ENCODE measurements at places on chromosomes 6 and 20.

- no peak for DNase-seq
These were observed 149.4 kb upstream of the BMP2 start for GRCh38 chr20:6618051-6618450.

DNA sequence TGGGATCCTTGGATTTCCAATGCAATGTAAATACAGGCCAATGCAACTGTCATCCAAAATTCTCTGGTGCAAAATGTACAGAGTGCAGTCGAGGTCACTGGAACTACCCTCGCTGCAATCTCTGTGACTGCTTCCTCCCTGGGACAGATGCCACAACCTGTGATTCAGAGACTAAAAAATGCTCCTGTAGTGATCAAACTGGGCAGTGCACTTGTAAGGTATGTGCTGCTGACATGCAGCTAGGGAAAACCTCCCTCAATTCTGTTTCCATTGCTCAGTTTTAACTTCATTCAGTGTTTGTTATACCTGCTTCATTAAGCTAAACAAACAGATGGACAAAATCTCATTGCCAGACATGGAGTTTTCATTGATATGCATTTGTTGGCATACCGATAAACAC is 397.1 kb downstream of the ARHGAP18 start:
- DNase-seq, result no peak

GRCh38 chr20:48047447-48047846 is 262.2 kb upstream of the SULF2 start:
- no peak for DNase-seq

DNA sequence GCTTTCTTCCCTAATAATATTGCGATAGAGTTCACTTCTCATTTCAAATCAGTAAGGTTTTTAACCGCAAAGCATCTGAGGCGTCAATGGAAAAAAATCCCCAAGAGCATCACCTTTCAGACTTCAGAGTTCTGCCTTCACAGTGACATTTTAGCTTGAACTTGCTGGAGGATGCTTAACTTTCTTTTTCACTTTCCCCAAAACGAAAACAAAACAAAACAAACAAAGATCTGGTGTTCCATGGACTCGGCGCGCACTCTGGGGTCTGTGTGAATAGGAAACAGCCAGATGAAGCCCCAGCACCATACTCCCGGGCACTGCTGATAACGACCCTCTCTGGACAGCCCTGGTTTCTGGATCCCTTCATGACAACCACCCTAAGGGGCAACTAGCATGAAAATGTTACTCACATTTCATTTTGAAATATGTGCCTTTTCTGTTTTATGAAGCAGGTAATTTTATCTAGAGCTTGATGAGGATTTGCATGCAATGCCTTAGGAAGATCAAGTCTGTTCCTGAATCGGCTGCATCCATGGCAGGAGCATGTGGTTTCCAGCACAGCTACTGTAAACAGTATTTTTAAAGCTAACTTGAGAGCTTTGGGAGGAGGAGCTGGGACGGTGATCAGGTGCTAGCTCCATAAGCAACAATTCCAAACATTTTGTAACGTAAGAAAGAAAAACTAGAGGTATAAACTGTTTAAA is 44.5 kb downstream of the RAMACL start:
- no peak for DNase-seq

GRCh38 chr6:147479857-147480256 is 28.6 kb upstream of the SAMD5 start:
- no peak for DNase-seq

DNA sequence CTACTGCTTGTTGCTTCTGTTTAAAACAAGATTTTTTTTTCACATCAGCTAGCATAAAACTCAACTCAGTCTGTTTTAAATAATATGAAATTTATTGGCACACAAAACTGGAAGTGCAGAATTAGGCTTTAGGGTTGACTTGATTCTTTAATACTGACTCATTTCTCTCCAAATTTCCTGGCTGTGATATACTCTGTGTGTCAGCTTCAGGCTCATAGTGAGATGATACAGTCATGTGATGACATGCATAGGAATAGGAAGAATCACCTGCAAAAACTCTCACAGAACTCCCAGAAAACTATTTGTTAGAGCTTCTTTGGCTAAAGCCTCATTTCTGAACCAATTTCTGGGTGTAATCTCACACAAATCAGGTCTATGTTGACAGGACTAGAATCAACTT is 1068.0 kb upstream of the EPHA7 start:
- no peak for DNase-seq

DNA sequence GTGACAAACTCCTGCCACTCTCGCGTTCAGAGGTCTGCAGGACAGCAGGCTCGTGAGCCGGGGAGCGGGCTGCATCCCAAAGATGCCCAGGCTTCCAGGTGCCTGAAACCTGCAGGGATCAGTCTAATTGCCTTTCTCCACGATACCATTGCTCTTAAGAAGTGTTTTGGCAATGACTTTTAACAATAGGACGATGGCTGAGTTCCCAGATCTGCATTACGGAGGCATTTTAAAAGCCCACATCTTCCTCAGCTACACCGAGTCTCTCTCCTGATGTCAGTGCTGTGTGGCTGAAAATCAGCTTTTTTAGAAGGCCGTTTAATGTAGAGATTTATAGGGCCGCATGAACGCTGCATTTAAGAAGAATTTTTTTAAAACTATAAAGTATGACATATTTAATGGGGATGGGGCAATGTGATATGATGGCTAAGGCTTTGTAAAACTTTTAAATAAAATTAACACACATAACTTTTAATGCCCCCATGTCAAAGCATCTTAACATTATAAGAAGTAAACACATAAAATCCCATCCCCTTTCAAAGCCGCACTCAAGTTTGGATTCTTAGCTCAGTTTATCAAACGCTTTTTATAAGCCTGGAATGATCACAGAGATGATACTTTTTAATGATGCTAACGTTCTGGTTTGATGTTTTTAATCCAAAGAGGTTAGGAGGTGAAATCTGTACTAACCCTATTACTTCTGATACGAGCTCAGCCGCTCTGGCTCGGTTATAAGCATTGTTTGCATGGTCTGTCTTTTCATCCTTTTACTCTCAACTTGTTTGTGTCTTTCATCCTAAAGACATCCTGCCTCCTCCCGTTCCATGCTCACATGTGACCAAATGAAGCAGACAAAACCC is 386.0 kb downstream of the SMOC2 start:
- no peak for DNase-seq

DNA sequence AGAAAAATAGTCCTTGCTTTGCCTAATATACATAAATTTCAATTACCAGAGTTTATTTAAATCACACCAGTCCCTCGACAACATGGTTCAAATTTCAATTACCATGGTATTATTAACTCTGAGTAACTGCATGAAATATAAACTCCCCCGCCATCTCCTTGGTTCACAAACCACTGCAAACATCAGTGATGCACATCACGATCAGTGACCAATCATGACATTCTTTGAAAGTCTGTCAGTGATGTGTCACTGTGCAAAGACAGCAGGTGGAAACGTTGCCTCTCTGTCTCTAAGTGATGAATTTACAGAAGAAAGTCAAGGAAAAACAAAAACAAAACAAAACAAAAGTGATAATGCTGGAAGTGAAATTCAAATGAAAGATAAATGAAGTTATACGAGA is 86.7 kb downstream of the TASP1 start:
- no peak for DNase-seq

- no peak for DNase-seq
These were observed 65.6 kb upstream of the ARMH2 start for GRCh38 chr6:24864343-24864742.

GRCh38 chr6:130008236-130008873 is 10.0 kb upstream of the L3MBTL3 start:
- no peak for DNase-seq

DNA sequence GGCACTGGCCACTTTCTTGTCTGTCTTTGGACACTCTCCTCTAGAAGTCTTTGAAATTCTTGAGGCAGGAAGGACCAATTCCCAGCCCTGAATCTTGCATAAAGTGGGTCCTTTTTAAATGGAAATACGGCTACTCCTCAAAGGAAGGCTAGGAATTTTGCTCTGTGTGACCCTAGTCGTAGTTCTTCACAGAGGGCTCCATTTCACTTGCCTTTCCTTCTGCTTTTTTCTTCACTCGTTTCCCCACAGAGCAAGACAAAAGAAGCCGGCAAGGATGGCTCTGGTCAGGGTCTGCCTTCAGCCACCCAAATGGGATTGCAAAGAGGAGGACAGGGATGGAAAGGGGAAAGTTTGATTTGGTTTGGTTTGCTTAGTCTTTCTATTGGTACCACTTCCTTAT is 25.8 kb downstream of the HLA-E start:
- DNase-seq, result no peak

DNA sequence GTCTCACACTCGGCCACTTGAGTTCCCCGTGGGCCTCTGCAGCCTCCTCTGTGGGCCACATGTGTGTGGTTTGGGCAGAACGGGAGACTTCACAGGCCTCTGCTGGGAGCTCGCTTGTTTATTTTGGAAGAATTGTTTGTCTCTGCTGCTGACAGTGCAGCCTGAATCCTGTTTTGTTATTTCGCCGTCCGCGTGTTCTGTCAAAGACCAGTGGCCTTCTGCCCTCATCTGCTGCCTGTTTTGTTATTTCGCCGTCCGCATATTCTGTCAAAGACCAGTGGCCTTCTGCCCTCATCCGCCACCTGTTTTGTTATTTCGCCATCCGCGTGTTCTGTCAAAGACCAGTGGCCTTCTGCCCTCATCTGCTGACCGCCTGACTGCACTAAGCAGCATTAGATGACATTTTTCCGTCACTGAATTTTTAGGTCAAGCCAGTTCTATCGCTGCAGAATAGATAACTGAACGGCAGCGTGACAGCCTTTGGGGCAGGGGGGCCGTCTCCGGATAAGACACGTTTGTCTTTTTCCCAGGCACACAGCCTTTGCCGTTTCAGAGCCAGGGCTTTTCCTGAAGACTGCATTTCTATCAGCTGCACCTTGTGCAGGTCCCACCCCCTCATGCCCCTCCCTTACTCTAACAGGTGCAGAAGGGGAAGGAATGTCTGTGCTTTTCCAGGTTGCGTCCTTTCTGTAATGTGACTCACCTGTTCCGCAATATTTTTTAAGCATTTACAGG is 158.5 kb upstream of the AFDN start:
- DNase-seq, result no peak

GRCh38 chr20:31596831-31597480 is 8.1 kb upstream of the ID1 start:
- DNase-seq, result no peak

- peak; percentile 55 for DNase-seq
These were observed 28.6 kb downstream of the RALY start for GRCh38 chr20:34022151-34022838.

GRCh38 chr20:55160037-55160436 is 684.6 kb downstream of the DOK5 start:
- no peak for DNase-seq

GRCh38 chr6:45382391-45382790 is 4.7 kb upstream of the SUPT3H start:
- DNase-seq, result no peak

- DNase-seq, result no peak
These were observed 151.2 kb upstream of the DST start for GRCh38 chr6:56793938-56794337.

- peak; percentile 96 for DNase-seq
These were observed 41.7 kb upstream of the FAM135A start for GRCh38 chr6:70371454-70372105.

DNA sequence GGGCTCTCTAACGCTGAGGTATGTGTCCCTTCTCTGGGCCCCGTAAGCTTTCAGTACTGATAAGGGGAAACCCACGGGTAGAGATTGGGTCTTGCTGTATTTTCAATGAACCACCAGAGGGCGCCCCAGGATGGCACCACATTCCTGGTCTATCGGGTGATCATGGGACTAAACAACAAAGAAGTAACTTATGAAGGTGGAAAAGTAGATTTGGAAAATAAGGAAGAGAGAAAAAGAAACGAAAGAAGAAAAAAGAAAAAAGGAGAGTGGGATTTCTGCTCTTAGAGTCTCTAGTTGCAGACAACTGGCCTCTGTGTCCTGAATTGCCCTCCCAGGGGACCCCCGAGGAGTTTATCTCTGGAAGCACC is 93.8 kb downstream of the GMPR start:
- DNase-seq, result peak; percentile 85

GRCh38 chr6:36546308-36546919 is 865 bp downstream of the STK38 start:
- DNase-seq, result peak; percentile 36

- DNase-seq, result no peak
These were observed 715.0 kb downstream of the TFAP2A start for GRCh38 chr6:9699888-9700287.

- DNase-seq, result peak; percentile 34
These were observed at the start of gene GABRR1 for GRCh38 chr6:89217299-89217910. TSS of gene GABRR1 (minus strand) at chr6:89217358. CDS start at chr6:89217322, 36 bp downstream.

DNA sequence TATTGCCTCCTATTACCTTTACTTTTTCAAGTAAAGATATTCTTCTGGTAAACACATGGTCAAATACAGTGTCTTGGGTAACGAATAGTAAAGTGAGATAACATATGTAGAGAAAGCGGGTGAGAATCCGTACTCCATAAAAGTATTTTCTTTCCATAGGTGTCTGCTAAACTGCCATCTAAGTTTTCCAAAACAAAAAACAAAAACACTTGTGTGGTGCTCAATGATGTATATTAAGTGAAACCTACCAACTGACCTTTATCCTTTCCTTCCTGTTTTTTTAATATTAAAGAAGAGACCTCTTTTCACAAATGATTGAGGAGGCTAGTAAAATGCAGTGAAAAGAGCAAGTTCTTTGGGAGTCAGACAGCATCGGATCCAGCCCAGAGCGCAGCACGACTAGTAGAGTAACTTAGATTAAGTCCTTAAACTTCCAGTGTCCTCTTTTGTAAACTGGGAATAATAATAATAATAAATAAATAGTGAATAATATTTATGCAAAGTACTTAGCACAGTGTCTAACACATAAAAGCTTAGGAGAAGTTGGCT is 437 bp upstream of the CDKAL1 start:
- no peak for DNase-seq

- DNase-seq, result peak; percentile 59
These were observed 23.4 kb downstream of the FAM217A start for GRCh38 chr6:4055420-4056041.

DNA sequence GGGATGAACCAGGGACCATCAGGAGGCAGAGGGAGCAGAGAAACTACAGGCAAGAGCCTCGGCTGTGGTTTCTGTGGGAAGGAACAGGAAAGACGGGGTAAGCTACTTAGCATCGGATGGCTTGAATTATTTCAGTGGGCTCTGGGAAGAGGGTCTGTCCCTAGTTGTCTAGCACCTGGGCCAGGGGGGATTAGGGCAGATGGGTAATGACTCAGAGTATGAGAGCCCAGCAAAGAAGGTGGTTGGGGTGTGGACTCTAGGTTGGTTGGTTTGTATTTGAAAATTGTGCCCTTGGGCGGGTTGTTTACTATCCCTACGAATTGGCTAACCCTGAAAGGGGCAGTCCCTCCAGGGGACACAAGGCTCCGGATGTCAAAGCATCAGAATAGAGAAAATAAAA is 148.5 kb upstream of the TAB2 start:
- DNase-seq, result no peak

GRCh38 chr6:11092668-11093375 is 812 bp upstream of the SMIM13 start:
- peak; percentile 40 for DNase-seq

- DNase-seq, result no peak
These were observed 14.4 kb downstream of the REPS1 start for GRCh38 chr6:138973466-138974153.

DNA sequence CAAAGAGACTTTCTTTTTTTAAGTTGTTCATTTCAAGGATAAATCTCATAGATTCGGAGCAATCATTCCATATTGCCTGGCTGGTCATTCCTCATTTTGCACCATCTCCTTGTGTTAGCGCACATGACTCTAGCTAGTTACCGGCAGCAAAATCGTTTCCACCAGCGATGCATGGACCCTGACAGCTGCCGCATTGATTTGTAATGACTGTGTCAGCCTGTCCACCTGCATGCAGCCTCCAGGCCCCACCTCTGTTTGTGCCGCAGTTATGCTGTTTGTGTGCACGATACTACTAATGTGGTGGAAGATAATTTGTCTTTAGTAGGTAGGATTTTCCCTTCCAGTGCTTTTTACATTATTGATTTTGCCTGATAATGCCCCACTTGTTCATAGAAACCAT is 164.0 kb downstream of the TBC1D7 start:
- DNase-seq, result no peak

Measured in suppressor macrophage (primary cell).